ENCODE measurements at places on chromosomes 2 and 18.

GRCh38 chr2:204220896-204221295 lies 284.3 kb downstream of the ICOS start:
- DNase-seq = no peak

- no peak for DNase-seq
Measured at GRCh38 chr2:122634256-122634655, 878.8 kb downstream of the TSN start.

GRCh38 chr2:240439698-240440151 lies 4.3 kb downstream of the GPC1 start:
- DNase-seq = no peak

- DNase-seq = no peak
Measured at GRCh38 chr2:51807229-51807628, 775.3 kb upstream of the NRXN1 start.

DNA sequence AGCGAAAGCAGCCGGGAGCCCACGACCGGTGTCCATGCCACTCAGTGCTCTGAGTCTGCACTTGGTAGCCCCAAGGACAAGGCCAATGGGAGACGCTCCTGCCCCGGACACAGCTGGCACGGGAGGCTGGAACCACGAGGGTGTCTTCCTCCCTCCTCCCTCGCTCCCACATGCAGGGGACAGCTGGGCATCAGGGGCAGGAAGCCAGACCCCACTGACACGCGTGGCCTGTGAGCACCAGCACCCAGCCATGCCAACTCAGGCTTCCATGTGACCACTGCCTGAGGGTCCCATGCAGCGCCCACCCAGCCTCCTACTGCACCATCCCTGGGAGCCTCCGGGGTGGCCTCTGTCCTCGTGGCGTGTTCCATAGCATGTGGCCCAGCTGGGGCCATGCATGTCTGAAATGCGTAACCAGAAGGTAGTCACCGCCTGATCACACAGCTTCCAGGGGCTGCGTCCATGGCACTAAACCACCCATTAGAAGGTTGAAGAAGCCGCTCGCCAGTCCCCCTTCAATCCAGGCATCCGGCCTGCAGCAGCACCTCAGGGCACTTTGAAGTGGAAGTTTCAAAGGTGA lies 323.2 kb upstream of the SALL3 start:
- no peak for DNase-seq

- no peak for DNase-seq
Measured at GRCh38 chr18:67766930-67767329, 250.4 kb upstream of the DSEL start.

DNA sequence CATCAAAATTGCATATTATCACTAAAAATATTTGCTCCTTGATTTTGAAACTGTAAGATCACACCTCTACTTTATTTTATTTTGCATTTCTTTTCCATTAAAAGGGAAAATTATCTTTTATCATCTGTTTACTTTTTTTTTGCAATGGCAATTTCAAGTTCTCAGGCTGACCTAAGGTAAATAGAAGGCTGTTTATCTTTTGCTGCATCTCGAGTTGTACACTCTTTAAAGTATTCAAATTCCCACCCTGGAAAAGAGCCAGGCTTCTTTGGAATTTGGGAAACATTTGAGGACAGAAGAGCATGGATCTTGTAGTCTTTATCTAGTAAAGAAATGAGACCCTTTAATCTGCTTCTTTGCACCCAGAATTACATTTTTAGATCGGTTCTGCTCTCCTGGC lies 645.7 kb downstream of the SLC4A3 start:
- DNase-seq = no peak

GRCh38 chr18:62081761-62082294 lies 105.0 kb downstream of the PIGN start:
- no peak for DNase-seq

DNA sequence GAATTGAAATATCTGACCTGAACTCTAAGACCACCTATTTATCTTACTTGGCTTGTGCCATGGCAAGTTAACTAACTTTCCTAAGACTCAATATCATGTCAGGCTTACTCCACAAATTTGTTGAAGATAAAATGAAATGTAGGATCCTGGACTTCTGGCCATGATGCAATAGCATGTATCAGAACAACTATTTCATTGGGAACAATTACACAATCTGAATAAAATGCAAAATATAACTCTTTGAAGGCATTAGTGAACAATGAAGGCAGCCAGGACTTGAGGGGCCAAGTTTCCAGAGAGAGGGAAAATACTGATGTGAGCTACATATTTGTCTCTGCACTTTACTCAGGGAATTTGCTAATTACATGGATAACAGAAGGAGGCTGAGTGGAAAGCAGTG lies 476.5 kb upstream of the ACVR2A start:
- no peak for DNase-seq

- DNase-seq = peak; percentile 43
Measured at GRCh38 chr2:52810460-52810859, 957.1 kb upstream of the CHAC2 start.

DNA sequence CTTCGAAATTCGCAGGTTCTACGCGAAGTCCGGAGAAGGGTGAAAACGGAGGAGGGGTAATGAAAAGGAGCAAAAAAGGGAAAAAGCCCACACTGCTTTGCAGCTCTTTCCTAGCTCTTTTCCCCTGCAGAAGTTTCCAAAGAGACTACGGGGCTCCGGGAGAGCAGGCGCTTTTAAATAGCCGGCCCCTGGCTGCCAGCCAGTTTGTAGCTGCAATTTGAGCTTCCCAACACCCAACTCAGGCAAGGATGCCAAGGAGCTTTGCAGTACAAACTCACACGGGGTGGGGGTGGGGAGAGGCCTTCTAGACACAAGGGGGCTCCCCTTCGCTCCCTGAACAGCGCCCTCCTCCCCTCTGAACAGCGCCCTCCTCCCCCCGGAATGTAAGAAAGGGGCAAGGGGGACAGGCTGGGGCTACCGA lies at the start of gene IGFBP5:
Gene IGFBP5 (minus strand): TSS at position 149 of the 421 bp plus-strand sequence. CDS start 774 bp downstream, outside the sequence.
- peak; percentile 85 for DNase-seq

Measured in NCI-H82 (cell line).